ENCODE measurements at places on chromosomes 12 and 14. TPM values are rescaled to one million over a fixed set of nuclear protein-coding genes. Genes with fewer than 3 reads are reported as not detected.

- H3K4me1 ChIP-seq, result no peaks in the 10 kb centered on the region
- no peaks in the 10 kb centered on the region for H3K36me3 ChIP-seq
- DNase-seq, result no peak
- no peak overlapping the region for H3K27ac ChIP-seq
These were observed 67.5 kb downstream of the DNAH10 start for GRCh38 chr12:123829561-123829960.

- no peak for DNase-seq
- H3K4me3 ChIP-seq, result no peak overlapping the region
- no peaks in the 10 kb centered on the region for H3K36me3 ChIP-seq
- peaks cover 83% of the 10 kb centered on the region for H3K4me1 ChIP-seq
These were observed 145.5 kb downstream of the PRKCH start for GRCh38 chr14:61466905-61467280.

GRCh38 chr12:3332188-3332587 is 158.8 kb upstream of the PRMT8 start:
- peaks cover 37% of the 10 kb centered on the region for H3K4me1 ChIP-seq
- DNase-seq, result no peak
- no peak overlapping the region for H3K4me3 ChIP-seq
- no peaks in the 10 kb centered on the region for H3K27me3 ChIP-seq

GRCh38 chr12:30533558-30534265 is 162.0 kb downstream of the IPO8 start:
- H3K4me3 ChIP-seq, result no peak overlapping the region
- H3K36me3 ChIP-seq, result no peaks in the 10 kb centered on the region
- no peak for DNase-seq
- H3K4me1 ChIP-seq, result no peaks in the 10 kb centered on the region
- no peak overlapping the region for H3K27ac ChIP-seq

GRCh38 chr12:105462831-105463230 is 132.3 kb downstream of the C12orf75 start:
- H3K36me3 ChIP-seq, result no peaks in the 10 kb centered on the region
- H3K4me1 ChIP-seq, result peaks cover 26% of the 10 kb centered on the region
- no peaks in the 10 kb centered on the region for H3K27me3 ChIP-seq
- H3K4me3 ChIP-seq, result no peak overlapping the region

DNA sequence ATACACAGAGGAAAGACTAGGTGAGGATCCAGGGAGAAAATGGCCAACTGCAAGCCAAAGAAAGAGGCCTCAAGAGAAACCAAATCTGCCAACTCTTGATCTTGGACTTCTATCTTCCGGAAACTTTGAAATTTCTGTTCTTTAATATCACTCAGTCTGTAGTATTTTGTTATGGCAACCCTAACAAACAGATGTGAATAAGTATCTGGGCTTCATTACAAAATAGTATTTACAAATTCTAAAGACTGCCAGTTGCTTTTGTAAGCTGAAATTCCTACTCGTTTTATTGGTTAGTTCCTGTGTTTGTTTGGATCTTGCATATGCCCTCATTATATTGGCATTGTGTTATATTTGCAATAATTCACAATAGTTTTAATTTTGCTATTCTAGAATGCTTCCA is 143.2 kb upstream of the USP15 start:
- no peaks in the 10 kb centered on the region for H3K36me3 ChIP-seq
- DNase-seq, result no peak
- no peaks in the 10 kb centered on the region for H3K4me1 ChIP-seq

Gene KRT72
- total RNA-seq, result not detected

Gene ACOT6
- not detected for total RNA-seq

Gene SLC7A7
- 2.3 TPM for total RNA-seq
